Ureter (tissue), 1 donor: ENCODE measurements at places on chromosomes 2 and 18. TPM values are rescaled to one million over a fixed set of nuclear protein-coding genes. Genes with fewer than 3 reads are reported as not detected.

DNA sequence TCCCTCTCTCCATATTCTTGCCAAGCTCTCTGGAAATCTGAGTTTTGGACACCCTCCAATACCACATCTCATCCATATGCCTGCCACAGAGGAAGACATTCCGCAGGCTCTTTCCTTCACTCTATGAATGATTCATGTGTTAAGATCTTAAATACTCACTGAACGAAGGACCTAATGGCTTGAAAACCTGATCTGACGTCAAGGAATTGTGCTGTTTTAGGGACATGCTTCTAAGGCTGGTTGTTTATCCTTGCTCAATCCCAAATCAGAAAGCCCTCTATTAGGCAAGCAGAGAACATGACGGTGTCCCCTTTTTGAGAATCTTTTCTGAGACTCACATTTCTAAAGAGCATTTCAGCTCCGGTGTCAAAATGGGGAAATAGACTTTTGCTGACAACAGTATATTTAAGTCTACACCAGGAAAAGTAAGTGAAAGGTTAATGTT lies 83.7 kb upstream of the GALNT5 start:
- no peak for DNase-seq

- peak; percentile 67 for DNase-seq
Measured at GRCh38 chr2:213152065-213152794, 818 bp upstream of the IKZF2 start.

AMER3 gene
- not detected for total RNA-seq

DNA sequence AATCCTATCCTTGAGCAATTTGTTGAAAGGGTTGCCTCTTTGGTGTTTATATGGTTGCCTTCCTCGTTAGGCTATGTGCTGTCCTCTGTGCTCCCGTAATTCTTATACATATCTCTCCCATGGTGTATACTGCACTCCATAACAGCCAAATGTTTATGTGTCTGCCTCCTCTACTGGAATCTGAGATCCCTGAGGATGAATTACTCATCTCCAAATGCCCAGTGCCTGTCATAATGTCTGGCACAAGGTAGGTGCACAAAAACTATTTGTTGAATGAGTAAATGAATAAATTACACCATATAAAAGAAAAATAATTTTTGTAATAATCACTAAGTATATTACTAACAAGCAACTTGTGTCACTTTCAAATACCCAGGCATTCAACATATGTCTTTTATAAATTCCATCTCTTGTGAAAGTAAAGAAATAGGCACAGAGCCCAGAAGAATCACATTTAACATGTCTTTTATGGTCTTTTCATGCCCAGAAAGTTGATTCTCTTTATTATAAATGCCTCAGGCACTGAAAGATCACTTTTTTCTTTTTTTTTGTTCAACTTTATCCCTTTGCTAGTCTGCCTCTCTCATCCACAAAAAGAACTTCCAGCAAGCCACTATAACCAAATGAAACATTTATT lies 164.9 kb downstream of the CCDC148 start:
- DNase-seq: no peak
